Placental pericyte (primary cell): ENCODE measurements at places on chromosomes 1 and 21. TPM values are rescaled to one million over a fixed set of nuclear protein-coding genes. Genes with fewer than 3 reads are reported as not detected.

The C1QB gene
- total RNA-seq, result 1.0 TPM in 1 of 2 replicates, not detected in the other

The CSF1 gene
- 28.8 and 148 TPM in 2 replicates for total RNA-seq

The PLA2G2C gene
- not detected in 2 replicates for total RNA-seq

The MYOC gene
- not detected in 2 replicates for total RNA-seq

The ADAM30 gene
- total RNA-seq, result not detected in 2 replicates

The CLCA1 gene
- total RNA-seq, result 0.22 TPM in 1 of 2 replicates, not detected in the other

The RHD gene
- total RNA-seq, result not detected in 2 replicates

The SUSD4 gene
- 2.3 TPM in 1 of 2 replicates, not detected in the other for total RNA-seq

The SRRM1 gene
- 46.2 and 75.3 TPM in 2 replicates for total RNA-seq

The CSMD2 gene
- total RNA-seq, result 0.88 and 1.6 TPM in 2 replicates

The NBPF4 gene
- total RNA-seq, result 0.14 and 0.66 TPM in 2 replicates

The ATAD3C gene
- under 0.01 TPM in 1 of 2 replicates, not detected in the other for total RNA-seq

The ANXA9 gene
- total RNA-seq, result under 0.01 and 0.22 TPM in 2 replicates

The LCE3E gene
- not detected in 2 replicates for total RNA-seq

The C1orf53 gene
- 1.1 and 3.3 TPM in 2 replicates for total RNA-seq

The LENEP gene
- total RNA-seq, result 0.86 TPM in 1 of 2 replicates, not detected in the other

The GPR37L1 gene
- total RNA-seq, result under 0.01 and 0.22 TPM in 2 replicates

The OR14K1 gene
- total RNA-seq, result not detected in 2 replicates

The KIF21B gene
- 0.22 and 0.29 TPM in 2 replicates for total RNA-seq

The GBP6 gene
- total RNA-seq, result not detected in 2 replicates

The TMEM61 gene
- total RNA-seq, result not detected in 2 replicates

The CTBS gene
- total RNA-seq, result 12.2 and 15.3 TPM in 2 replicates

The GJA8 gene
- total RNA-seq, result not detected in 2 replicates

The LCE2C gene
- not detected in 2 replicates for total RNA-seq

The AADACL3 gene
- not detected in 2 replicates for total RNA-seq

The RCSD1 gene
- under 0.01 and 0.57 TPM in 2 replicates for total RNA-seq

The SERTAD4 gene
- total RNA-seq, result 0.22 and 0.72 TPM in 2 replicates

The TCHH gene
- under 0.01 and 0.14 TPM in 2 replicates for total RNA-seq

The ATP1A4 gene
- not detected in 2 replicates for total RNA-seq

The S100A2 gene
- total RNA-seq, result 1.1 and 2.1 TPM in 2 replicates

The S100A9 gene
- total RNA-seq, result not detected in 2 replicates

The A3GALT2 gene
- total RNA-seq, result 0.29 TPM in 1 of 2 replicates, not detected in the other

The PCAT6 gene
- 0.86 TPM in 1 of 2 replicates, not detected in the other for total RNA-seq

The C1orf232 gene
- total RNA-seq, result not detected in 2 replicates

The ZNF593OS gene
- not detected in 2 replicates for total RNA-seq

The PRDM15 gene
- total RNA-seq, result 4.6 and 7.2 TPM in 2 replicates

The S100A12 gene
- total RNA-seq, result not detected in 2 replicates

The CENPL gene
- total RNA-seq, result 3.1 and 28.8 TPM in 2 replicates

The LCE6A gene
- total RNA-seq, result not detected in 2 replicates

The RIPPLY3 gene
- under 0.01 TPM in 1 of 2 replicates, not detected in the other for total RNA-seq

The SPRR2G gene
- total RNA-seq, result not detected in 2 replicates

The OR6K3 gene
- total RNA-seq, result not detected in 2 replicates

The CYP4A11 gene
- not detected in 2 replicates for total RNA-seq

The DAB1 gene
- not detected in 2 replicates for total RNA-seq

The LMX1A gene
- not detected in 2 replicates for total RNA-seq

The LORICRIN gene
- total RNA-seq, result not detected in 2 replicates

The FASLG gene
- under 0.01 TPM in 1 of 2 replicates, not detected in the other for total RNA-seq

The PAX7 gene
- total RNA-seq, result not detected in 2 replicates

The CFAP141 gene
- not detected in 2 replicates for total RNA-seq
